ENCODE measurements at places on chromosomes 12 and 14.

GRCh38 chr12:127519779-127520178 is 747.2 kb upstream of the TMEM132C start:
- DNase-seq = no peak

GRCh38 chr14:72154645-72155378 is 222.6 kb downstream of the RGS6 start:
- no peak for DNase-seq

DNA sequence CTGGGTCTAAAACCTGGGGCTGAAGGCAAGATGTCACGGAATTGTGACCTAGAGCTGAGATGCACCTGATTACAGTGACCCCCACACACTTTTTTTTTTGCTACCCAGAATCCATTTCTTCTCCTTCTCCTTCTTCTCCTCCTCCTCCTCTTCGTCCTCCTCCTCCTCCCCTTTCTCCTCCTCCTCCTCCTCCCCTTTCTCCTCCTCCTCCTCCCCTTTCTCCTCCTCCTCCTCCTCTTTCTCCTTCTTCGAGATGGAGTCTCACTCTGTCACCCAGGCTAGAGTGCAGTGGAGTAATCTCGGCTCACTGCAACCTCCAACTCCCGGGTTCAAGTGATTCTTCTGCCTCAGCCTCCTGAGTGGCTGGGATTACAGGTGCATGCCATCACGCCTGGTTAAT is 19.4 kb upstream of the FLVCR2 start:
- DNase-seq = no peak

- DNase-seq = no peak
Observed at GRCh38 chr14:29940482-29940881, 12.8 kb upstream of the PRKD1 start.

DNA sequence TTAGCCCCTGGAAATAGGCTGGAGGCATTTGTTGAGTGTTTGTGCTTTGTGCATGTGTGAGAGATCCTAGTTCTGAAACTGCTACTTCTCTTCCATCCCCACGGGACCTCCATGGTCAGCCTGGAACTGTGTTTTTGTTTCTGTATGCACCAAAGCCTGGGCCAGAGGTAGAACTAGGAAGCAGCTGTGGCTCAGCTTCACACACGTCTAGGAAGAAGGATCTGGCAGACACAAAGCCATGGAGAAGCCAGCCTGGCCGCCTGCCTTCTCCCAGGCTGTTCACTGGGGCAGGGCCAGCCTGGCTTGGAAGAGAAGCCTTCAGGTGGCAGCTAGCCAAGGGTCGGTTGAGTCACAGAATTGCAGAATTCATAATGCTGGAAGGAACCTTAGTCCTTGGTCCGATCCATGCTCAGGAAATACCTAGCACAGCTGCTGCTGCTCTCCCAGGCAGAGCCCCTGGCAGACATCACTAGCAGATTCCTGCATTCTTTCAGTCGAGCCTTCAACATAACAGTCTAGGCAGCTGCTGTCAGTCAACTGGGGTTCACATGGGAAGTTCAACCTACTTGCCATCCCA is 27.0 kb downstream of the RIN3 start:
- DNase-seq = no peak

DNA sequence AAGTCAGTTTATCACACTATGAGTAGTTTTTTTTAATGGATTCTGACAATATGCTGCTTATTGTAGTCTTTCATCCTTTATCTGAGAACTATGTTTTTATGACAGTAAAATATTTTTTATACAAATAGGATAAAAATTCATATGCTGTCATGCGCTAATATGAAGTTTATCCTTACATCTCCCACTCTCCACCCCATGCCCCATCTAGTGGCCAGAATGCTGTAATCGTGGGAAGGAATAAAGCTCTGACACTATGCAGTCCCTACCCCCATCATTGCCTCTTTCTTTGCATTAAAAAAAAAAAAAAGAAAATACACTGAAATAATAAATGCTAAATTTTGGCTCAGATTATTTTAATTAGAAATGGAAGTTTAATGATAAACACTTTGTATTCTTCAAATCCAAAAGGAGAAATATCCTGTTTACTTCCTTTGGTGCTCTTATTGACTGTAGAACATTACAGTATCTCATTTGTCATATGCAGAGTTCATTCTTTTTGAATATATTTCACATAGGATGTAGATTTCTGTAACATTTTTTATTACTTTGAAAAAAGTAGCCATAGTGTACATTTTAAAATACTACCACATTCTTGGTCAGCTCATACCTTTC is 145.9 kb upstream of the SLCO1C1 start:
- no peak for DNase-seq

- no peak for DNase-seq
Observed at GRCh38 chr14:39030209-39030608, 72.8 kb downstream of the SEC23A start.

- DNase-seq = no peak
Observed at GRCh38 chr12:121248622-121249021, 38.7 kb downstream of the P2RX4 start.

DNA sequence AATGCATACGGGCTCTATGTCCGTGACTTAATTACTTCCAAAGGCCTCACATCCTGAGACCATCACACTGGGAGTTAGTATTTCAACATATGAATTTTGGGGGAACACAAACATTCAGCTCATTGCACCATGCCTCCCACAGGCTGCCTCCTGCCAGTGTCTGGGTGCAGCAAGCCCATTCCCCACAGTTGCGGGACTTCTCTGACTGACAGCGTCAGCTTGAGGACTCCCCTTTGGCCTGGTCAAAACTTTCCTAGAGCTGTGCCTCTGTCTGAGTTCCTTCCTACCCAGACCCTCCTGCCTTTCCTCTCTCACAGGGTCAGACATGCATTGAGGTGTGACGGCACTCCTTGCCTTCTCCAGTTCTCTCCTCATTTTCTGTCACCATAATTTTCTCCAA is 27.4 kb downstream of the PPP1R36 start:
- DNase-seq = no peak

GRCh38 chr12:121793440-121793837 is at the start of gene RHOF:
Gene RHOF (minus strand): TSS chr12:121793688. CDS start chr12:121793633, 55 bp downstream.
- no peak for DNase-seq

DNA sequence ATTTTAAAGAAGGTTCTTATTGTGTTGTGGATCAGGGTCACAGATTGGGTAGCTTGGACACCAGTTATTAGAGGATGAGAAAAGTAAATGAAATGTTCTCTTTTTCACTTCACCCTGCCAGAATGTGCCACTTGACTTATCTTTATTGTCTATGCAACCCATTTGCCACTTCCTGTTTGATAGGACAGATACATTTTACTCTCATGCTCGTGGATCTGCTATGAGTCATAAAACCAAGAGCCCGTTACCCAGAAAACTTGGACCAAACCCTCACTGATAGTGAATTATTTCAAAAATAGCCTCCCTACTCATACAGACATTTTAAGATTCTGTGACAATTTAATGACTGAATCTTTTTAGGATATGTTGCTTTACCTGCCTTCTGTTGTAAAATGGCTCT is 1.8 kb downstream of the ISCA2 start:
- no peak for DNase-seq

DNA sequence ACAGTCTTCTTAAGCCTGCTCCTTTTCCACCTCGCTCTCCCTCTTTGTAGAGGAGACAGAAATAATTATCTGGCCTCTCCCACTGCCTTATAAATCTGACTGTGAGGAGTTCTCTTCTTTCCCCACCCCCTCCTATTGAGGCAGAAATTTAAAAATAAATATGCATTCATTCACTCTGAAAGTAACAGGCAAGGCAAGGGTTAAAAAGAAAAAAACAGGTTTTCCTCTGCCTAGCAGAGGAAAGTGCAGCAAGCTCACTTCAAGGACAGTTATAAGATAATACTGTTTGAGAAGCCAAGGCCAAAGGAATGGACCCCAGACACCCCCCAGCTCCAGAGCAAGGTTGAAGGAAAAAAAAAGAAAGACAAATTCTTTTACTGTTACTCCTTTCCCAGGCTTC is 56.3 kb downstream of the DHRS2 start:
- DNase-seq = no peak

DNA sequence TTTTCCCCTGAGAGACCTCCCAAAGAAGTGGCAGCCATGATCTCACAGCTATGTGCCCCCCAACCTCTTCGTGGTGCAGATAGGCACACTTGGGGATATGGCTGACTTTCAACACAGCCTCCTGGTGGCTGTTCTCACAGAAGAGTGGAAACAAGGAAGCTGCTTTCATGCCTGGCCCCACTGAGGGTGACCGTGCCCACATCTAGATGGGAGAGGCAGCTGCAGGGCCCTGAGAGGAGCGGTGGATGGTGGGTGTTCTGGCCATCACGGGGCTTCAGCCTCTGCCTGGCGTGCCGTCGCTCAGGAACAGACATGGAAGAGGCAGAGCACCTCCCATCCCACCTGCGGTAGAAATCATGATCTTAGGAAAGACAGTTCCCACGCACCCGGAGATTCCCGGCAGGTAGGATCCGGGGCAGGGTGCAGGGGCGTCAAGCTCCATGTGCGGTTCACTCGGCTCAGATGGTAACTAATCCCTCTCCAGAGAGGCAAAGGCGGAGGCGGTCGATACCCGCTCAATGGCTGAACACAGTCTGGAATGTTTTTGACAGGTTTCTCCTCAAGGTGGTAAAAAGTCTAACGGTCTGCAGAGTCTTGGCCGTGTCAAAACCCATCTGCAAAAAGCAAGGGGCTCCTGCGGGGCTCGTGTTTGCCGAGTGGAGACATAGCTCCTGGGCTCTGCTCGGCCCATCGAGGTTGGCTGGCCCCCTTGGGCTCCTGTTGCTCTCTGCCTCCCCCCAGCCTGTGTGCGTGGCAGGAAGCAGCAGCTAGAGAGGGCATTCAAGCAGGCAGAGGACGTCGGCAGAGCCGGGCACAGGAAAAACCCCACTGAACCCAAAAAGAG is 225.2 kb upstream of the RTL1 start:
- no peak for DNase-seq

- DNase-seq = no peak
Observed at GRCh38 chr12:3158851-3159465, 81.8 kb downstream of the TSPAN9 start.

- DNase-seq = no peak
Observed at GRCh38 chr12:56071648-56072047, 8.3 kb upstream of the ERBB3 start.

GRCh38 chr12:96258104-96258961 is 64.2 kb downstream of the ELK3 start:
- no peak for DNase-seq

- no peak for DNase-seq
Observed at GRCh38 chr12:107233551-107233950, 140.2 kb upstream of the CRY1 start.

DNA sequence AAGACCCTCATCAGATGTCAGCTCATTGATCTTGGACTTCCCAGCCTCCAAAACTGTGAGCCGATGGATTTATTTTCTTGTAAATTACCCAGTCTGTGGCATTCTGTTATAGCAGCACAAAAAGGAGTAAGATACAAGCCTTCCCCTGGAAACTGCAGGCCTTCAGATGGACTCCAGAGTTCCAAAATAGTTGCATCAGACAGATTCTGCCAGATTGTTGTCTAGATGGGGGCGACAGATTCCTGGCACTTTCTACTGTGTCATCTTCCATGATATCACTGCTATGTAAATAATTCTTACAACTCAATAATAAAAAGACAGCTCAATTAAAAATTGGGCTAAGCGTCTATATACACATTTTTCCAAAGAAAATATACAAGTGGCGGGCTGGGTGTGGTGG is 17.2 kb upstream of the MARK3 start:
- DNase-seq = no peak

DNA sequence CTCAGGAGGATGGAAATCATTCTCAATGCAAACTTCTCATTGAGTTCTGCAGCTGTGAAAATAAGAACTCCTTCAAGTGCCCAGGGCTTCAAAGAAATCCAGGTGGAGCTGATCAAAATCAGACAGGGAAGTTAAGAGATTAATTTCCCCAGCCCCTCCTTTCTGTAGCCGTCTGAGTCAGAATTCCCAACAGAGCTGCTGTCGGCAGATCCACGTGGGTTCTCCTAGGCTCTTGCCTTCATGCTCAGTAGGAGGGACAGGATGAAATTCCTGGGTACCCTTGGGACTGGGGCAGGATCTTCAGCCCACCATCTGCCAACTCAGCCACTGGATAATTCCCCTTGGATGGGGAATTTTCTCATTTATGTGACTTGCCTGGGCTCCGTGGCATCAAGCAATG is 13.3 kb downstream of the TGFB3 start:
- DNase-seq = no peak

DNA sequence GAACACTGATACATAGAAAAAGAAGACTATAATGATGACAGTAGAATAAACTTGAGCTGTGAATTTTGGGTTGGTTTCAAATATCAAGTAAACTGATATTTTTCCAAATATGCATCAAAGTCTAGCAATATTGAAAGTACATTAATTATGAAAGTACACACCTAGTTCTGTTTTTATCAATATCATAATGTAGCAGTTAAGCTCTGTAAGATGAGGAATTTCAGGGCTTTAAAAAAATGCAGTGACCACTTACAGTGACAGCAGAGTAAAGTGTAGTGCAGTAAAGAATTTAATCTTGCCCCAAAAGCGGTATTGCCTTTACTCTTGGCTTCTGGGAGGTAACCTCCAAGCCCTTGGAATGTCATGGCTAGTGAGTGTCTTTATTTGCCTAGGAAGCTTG is 102.9 kb upstream of the ABCD2 start:
- no peak for DNase-seq

DNA sequence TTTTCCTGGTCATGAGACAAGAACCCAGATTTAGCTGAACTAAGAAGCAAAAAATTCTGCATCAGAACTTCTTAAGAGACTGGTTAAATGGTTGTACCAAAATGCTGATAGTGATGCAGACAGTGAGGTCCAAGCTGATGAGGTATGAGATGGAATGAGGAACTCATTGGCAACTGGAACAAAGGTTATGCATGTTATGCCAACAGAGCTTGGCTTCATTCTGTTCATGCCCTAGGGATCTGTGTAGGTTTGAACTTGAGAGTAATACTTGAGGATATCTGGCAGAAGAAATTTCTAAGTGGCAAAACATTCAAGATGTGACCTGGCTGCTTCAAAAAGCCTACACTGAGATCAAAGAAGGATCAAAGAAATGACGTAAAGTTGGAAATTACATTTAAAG is 398.0 kb downstream of the FSCB start:
- no peak for DNase-seq

DNA sequence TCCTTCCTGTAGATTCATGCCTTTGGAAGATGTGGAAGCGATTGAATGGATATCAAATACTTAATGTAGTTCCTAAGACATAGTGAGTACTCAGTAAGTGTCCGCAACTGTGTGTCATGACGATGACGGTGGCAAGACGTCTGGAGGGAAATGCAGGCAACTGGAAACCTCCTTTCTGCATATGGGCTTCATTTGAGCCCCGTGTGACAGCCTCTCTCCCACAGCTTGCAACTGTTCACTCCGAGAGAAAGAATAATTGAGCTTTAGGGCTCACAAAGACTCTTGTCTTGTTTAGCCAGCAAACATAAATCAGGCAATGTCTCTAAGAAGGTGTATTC is 6.9 kb downstream of the CFAP251 start:
- DNase-seq = no peak

GRCh38 chr14:102802834-102803523 is 25.7 kb downstream of the TRAF3 start:
- no peak for DNase-seq

GRCh38 chr14:55535516-55536203 is 44.3 kb upstream of the KTN1 start:
- no peak for DNase-seq

GRCh38 chr14:95876761-95877538 is at the start of gene TUNAR:
Gene TUNAR (plus strand): TSS chr14:95876832.
- DNase-seq = no peak

All from cortex of kidney (tissue), 1 donor.